ENCODE measurements at places on chromosomes 5 and 9.

DNA sequence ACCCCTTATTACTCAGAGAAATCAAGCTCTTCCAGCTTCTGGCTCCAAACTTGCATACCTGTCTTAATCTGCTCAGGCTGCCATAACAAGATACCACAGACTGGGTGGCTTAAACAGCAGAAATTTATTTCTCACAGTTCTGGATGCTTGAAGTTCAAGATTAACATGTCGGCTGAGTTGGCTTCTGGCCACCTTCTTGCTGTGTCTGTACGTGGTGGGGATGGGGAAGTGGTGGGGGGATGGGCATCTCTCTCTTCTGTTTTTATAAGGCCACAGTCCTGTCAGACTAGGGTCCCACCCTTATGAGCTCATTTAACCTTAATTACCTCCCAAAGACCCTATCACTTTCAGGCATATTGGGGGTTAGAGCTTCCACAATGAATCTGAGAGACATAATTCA is 140.5 kb downstream of the SV2C start:
- DNase-seq = no peak

DNA sequence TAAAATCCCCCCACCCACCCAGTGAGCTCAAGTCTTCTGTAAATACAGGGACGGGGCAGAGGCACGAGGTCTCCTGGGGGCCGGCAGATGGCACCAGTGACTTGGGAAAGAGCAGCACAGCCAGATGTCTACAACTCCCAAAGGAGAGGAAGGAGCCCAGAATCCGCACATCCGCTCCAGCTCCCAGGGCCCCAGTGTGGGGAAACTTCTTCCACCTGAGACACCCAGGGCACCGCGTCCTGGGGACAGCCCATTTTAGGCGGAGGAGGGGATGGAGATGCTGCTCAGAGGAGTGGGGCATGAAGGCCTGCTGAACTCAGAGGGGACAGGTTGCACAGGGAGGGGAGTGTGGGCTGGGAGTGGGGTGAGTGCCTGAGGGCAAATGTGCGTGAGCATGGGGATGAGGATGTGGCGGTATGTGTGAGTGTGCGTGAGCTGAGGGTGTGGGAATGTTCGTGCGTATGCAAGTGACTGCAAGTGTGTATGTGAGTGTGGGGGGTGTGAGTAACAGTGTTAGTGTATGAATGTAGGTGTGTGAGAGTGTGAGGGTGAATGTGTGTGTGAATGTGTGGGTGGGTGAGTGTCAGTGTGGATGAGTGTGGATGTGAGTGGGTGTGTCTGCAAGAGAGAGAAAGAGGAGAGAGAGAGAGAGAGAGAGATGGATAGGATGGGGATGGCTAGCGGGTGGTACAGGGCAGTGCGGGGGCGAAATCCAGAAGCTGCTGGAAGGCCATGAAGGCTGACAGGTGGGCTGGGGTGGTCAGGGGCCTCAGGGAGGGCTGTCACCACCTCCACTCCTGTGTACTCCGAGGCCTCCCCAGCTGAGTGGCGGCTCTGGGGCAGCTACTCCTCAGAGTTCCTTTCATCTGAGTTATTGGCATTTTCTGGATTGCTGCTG is 63.5 kb downstream of the DUSP1 start:
- DNase-seq = no peak

GRCh38 chr9:123322273-123323195 is 33.5 kb upstream of the CRB2 start:
- DNase-seq = peak; percentile 46

DNA sequence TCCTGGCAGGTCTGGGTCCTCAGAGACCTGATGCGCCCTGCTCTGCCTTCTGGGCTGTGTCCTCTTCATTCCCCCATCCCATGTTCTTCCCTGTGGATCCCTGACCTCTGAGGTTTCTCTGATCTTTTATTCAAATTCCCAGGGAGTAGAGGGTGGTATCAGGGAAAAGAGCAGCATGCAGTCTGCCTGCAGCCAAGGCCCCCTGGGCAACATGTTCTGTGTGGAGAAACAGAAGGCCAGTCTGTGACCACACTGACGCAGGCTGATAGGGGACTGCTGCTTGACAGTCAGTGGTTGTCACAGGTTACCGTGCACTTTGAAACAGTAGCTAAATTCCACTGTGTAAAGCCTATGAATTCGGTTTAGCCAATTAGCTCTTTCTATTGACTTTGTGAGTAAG is 156.6 kb upstream of the IRX2 start:
- no peak for DNase-seq

GRCh38 chr5:172911976-172912375 is 47.2 kb upstream of the RPL26L1 start:
- no peak for DNase-seq

DNA sequence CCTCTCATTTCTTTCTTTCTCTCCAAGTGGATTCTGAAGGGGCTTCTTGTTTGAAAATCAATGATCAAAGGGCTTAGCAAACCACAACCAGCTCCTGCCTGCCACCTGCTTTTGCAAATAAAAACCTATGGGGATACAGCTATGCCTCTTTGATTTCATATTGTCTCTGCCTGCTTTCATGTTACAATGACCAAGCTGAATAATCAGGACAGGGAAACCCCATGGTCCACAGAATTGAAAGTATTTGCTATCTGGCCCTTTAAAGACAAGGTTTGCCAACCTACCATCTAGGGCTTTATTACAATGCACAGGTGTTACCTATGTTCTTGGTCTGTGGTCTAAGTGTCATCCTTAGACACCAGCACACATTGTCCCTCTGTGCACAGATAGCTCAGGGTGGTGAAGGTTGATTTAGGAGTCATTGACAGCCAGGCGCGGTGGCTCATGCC is 28.8 kb upstream of the PLIN2 start:
- no peak for DNase-seq

GRCh38 chr5:62572918-62573514 is 5.6 kb upstream of the LRRC70 start:
- no peak for DNase-seq

DNA sequence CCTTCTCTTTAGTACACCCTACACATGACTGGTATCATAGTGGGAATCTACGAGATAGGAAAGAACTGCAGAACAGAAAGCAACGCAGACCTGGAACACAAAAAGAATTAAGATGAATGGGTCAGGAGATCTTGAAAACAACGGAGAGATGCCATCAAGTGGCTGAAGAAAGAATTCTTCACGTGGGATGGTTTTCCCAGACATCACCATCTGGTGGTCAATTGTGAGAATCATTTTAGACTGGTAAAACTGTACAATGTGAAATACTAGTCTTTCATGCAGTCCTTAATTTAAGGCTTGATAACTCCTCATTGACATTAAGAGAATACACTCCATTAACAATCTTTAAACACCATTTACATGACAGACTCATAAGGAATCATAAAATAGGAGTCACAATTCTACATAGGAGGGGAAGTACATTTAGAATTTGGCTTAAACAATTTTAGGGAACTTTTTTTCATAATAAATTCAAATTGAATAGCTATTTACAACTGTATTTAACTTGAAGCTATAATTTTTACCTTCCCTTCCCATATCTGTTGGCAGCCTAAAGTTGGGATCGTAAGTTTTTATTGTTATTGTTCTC is 128.4 kb upstream of the TRPM3 start:
- no peak for DNase-seq

DNA sequence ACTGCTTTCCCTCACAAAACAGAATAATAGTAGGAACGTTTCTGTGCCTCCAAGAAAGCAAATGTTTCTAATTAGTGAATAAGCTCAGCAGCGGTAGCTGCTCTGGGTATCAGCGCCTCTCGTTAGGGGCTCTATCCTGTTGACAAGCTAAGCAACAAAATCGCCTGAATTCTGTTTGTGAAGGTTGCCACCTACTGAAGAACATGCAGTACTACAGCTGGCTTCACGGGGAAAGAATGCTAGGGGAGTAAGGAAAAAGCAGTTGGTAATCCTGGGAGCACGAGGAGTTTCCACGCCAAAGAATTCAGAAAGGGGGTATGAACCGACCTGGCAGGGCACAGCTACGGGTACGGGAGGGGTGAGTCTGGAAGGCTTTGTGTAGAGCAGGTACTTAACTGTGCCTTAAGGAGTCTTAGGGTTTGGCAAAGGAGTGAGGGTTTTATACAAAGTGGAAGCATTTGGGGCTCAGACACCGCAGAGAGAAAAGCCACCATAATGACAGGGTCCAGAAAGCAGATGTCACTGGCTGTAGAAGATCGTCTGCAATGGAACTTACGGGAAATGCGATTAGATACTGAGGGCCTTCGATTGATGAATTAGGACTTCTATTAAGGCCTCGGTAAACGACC is 171.7 kb downstream of the TTC39B start:
- no peak for DNase-seq

GRCh38 chr5:179298181-179298993 is 46.9 kb downstream of the ADAMTS2 start:
- no peak for DNase-seq

- DNase-seq = no peak
Measured at GRCh38 chr9:19409401-19410194, 789 bp downstream of the ACER2 start.

GRCh38 chr5:84685121-84685894 is 300.6 kb upstream of the EDIL3 start:
- no peak for DNase-seq

- no peak for DNase-seq
Measured at GRCh38 chr5:39208471-39208870, 10.9 kb downstream of the FYB1 start.

- DNase-seq = no peak
Measured at GRCh38 chr9:15711931-15712330, 159.1 kb downstream of the CCDC171 start.

GRCh38 chr5:52010454-52010853 is 627.2 kb downstream of the ISL1 start:
- no peak for DNase-seq

DNA sequence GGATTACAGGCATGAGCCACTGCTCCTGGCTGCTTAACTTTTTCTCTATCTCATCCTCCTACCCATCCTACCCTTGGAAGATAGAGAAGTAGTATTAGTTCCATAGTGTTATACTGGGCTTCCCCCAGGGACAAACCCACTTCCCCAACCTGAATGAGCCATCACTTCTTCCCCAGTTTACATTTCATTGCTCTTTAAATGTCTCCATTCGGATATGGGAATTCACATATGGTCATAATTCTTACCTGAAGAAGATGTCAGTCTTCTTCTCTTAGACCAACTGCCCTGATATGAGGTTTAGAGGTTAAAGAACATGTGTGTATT is 1.9 kb downstream of the CD274 start:
- no peak for DNase-seq

- DNase-seq = no peak
Measured at GRCh38 chr5:170631466-170632195, 127.8 kb downstream of the KCNIP1 start.

DNA sequence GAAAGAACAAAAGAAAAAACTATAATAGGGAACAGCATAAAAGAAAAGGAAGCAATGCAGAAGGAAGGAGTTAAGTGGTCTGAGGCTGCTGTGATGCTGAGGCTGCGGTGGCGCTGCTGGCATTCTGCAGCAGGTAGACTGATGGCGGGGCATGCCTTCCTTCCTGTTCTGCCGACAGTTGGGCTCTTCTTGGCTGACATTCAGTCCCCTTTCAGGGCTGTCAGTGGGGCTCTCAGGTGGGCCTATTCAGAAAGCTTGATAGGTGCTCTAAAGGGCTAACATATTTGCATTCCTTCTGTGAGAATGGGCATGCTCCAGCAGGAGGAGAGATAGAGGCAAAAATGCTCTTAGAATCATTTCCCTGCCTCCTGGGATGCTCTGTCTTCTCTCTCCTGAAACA is 5.1 kb upstream of the CLINT1 start:
- no peak for DNase-seq

DNA sequence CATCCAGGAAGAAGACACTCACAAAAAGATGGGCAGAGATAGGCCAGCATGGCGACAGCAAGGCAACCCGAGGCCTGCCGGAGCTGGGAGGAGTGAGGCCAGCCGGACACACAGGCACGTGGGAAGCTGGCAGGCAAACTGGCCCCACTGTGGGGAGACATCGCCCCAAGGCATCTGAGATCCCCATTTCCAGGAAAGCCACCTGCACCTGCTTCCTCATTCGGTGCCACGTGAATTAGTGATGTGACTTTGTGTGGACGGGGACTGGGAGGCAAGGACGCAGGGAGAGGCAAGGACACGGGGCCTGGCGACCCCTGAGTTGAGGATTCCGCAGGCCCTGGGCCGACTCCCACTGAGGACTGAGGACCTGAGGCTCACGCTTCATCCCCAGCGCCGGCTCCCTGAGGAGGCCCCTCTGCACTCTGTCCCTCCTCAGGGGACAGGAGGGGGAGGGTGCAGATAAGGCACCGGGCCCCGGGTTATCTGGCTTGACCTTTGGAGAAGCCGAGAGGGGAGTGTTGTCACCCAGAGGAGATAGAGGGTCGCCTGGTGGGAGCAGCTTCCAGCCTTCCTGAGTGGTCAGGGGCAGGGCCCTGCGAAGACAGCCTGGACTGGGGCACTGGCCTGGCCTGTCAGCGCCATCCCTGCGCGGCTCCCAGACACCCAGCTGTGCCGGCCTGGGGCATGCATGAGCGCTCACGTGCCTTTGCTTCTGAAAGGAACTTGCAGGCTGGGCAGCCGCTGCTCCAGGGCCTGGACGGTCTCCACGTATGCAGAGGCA is 39.7 kb downstream of the NDUFS6 start:
- DNase-seq = no peak

Data from stimulated activated CD4-positive, alpha-beta T cell treated with anti-CD3 and anti-CD28 coated beads, Interleukin-1b, Interleukin-23, amount 100 ng/mL, for 1 hour (primary cell).